Amniotic epithelial cell (primary cell): ENCODE measurements at places on chromosomes 1 and 21.

DNA sequence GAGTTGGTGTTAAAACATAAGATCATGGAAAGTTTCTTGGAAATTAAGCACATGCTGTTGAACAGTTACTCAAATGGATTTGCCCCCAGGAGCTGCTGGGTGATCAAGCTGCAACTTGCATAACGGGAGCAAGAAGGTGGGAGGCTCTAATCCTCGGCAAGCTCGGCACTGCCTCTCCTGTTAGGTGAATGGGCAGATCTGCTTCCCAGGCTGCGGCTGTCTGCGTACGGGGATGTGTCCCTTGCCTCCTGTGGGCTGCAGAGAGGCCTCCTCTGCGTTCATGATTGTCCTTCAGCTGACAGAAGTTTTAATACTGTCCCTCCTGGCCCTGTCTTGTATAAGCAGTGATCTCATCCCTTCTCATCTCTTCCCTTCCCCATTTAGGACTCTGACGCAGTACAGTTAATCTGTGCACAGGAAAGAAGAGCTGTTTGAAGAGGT lies 36.7 kb downstream of the ATP1A1 start:
- DNase-seq: no peak

DNA sequence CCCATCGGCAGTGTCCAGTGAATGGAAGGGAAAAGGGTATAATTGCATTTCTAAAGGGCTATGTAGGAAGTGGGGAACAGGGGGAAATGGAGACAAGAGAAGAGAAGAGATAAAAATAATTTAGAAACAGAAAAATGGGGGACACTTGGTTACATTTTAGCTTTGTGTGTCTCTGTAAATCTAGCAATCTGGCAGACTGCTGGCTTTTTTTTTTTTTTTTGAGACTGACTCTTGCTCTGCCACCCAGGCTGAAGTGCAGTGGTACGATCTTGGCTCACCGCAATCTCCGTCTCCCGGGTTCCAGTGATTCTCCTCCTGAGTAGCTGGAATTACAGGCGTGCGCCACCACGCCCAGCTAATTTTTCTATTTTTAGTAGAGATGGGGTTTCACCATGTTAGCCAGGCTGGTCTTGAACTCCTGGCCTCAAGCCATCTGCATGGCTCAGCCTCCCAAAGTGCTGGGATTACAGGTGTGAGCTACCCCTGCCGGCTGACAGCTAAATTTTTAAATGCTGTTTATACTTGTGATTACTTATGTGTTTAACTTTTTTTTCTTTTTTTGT lies 53.4 kb downstream of the AGPAT3 start:
- DNase-seq: no peak

GRCh38 chr1:205391386-205391785 lies 30.5 kb downstream of the LEMD1 start:
- no peak for DNase-seq

- no peak for DNase-seq
Observed at GRCh38 chr1:154179946-154180687, 11.8 kb downstream of the TPM3 start.

GRCh38 chr1:64822621-64823020 lies 77.7 kb downstream of the RAVER2 start:
- DNase-seq: peak; percentile 45

- no peak for DNase-seq
Observed at GRCh38 chr1:156553860-156554485, 18.4 kb downstream of the IQGAP3 start.

GRCh38 chr1:225828706-225829345 lies 18.9 kb downstream of the EPHX1 start:
- no peak for DNase-seq

GRCh38 chr1:202291961-202292712 lies 49.6 kb downstream of the UBE2T start:
- DNase-seq: peak; percentile 86

DNA sequence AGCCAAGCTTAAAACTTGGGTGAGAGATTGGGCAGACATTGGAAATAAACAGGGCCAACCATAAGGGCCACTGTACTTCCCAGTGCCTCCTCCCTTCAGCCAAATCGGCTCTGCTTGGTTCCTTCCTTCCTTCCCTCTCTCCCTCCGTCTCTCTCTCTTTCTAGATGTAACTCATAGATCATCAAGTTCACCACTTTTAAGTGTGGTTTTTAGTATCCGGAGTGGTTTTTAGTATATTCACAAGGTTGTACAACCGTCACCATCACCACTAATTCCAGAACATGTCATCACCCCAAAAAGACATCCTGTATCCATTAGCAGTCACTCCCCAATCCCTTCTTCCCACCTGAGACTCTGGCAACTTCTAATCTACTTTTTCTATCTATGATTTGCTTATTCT lies 51.0 kb downstream of the MYSM1 start:
- DNase-seq: no peak

- DNase-seq: peak; percentile 66
Observed at GRCh38 chr1:155859881-155860871, 809 bp downstream of the SYT11 start.

- no peak for DNase-seq
Observed at GRCh38 chr21:34603710-34604057, 11.2 kb downstream of the RCAN1 start.

DNA sequence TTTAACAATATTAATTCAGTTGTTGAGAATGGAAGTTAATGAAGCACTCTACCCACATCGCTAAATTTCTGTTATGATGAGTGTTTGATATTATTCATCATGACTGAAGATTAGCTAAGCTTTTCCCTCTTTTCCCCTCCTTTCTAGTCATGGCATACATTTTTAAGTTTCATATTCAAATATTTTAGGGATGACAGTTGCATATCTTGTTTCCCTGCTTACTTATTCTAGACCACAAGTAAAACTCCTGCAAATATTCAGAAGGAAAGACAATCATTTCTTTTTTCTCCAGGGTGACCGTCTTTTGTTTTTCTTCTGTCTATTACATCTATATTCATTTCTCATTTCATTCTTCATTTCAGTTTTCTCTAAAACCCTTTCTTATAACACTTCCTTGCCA lies 906.0 kb downstream of the ADGRL2 start:
- DNase-seq: no peak

GRCh38 chr21:39388038-39388810 lies 39.3 kb upstream of the HMGN1 start:
- peak; percentile 70 for DNase-seq

DNA sequence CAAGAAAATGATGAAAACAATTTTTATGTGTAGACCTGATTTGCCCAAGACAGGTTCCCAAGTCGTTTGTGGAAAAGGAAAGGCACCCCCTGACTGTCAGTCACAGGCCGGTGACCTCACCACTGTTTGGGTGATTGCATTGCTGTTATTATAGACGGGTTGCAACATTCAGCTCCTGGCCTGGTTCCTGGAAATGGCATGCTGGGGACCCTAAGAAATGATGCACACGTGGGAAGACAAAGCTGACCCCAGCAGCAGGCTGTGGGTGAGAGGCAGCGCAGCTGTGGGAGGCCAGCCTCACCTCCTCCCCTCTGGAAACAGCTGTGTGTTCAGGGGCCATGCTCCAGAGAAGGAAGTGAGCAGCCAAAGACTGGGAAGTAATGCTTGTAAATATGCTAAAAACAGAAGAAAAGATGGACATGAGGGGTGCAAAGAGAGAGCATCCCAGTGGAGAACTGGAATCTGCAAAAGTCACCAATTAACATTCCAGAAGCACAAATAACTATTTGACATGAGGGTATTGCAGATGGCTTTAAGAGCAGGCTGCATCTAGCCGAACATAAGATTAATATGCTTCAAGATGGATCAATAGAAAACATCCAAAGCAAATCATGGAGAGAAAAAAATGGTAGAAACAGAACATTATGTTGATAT lies 23.4 kb upstream of the ABCG1 start:
- peak; percentile 77 for DNase-seq

GRCh38 chr21:27564684-27565301 lies 597.9 kb upstream of the ADAMTS5 start:
- peak; percentile 62 for DNase-seq

DNA sequence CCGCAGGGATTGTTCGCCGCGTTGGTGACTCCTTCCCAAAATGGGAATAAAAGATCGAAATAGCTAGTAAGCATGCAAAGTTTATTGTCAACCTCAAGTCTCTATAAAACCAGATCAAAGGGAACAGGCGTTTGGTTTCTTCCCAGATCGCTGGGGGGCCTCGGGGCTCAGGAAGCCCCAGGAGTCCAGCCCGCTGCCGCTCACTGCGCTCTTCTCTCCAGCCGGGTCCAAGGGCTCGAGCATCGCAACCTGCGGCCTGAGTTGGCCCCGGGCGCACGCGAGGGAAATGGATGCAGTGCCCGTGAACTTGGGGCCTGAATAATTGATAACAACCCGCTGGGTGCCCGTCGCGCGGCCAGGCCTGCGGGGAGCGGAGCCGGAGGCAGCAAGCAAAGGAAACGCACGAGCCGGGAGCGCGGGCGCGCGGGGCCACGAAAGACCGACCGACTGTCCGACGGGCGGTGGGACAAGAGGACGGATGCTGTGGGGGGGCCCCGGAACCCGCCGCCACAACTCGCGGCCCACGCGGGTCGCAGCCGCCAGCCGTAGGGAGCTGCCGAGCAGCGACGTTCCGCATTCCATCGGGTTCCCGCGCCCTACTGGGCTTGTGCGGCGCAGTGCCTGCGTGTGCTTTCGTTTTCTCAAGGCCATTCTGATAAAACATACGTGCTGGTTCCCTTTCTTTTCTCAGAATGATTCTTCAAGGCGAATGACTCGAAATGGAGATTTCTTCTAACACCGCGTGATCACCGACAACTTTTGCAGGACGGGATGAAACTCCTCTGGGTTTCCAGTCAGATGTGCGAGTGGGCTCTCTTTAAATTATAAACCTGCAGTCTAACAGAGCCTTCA lies 14.0 kb upstream of the ALX3 start:
- DNase-seq: peak; percentile 48

GRCh38 chr1:49465486-49466185 lies 558.1 kb downstream of the AGBL4 start:
- no peak for DNase-seq

DNA sequence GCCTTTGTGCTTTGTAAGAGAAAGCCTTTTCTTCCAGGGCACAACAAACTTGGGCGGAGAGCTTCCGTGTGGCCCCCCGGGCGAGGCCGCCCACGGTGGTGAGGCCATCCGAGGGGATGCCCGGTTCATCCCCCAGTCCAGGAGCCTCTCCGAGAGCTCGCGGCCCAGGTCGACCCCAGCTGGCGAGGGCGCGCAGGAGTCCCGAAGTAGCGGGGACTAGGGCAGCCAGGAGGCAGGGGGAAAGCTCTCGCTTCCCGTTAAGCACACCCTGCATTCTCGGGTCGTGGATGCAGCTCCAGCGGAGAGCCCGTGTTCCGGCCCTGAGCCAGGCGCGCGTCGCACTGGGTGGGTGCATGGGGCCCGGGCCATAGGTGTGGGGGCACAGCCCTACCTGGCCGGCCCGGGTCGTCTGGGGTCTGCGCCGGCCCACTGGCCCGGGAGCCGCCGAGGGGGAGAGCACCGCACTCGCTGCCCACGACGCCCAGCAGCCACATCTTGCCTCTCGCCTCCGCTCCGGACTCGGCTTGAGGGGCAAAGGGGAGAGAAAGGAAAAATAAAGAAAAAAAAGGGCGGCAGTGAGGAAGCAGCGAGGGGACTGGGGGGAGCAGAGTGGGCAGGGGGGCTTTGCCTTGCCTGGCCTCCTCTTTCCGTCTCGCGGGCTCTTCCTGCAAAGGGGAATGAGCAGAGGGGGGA lies 1.8 kb downstream of the RNF220 start:
- no peak for DNase-seq

DNA sequence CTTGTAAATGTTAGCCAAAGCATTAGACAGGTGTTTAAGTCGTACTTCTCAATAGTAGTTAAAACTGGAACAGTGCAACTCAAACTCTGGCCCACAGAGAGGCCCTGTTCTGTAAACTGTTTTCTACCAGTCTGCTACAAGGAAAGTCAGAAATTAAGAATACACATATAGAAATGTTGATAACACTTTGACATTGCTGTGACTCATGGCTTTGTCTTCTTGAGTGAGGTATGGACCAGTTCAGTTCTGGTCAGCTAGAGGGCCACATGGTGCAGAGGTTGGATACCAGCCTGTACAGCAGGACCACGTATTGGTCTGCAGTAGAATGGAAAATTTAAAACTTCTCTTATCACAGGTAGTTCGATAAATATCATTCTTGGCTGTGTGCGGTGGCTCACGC lies 22.3 kb downstream of the ZBTB8B start:
- peak; percentile 59 for DNase-seq
